ENCODE measurements at places on chromosomes 1 and 21.

GRCh38 chr21:40383951-40384350, 463.0 kb downstream of the DSCAM start:
- DNase-seq: no peak

DNA sequence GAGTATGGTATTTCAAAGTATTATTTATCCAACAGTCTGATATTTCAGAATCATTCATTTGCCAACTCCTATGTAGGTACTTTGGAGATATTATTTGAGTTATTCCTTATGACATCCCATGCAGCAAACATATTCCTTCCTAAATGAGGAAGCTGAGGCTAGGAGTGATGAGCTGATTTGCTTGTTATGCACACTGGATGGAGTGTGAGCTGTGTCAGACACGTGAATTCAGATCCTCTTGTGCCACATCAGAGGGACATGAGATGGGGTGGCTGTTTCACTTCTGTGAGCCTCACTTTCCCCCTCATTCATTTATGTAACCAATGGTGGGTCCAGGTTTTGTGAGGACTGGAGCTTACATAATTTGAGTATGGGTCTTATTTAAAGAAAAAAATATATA, 215.9 kb downstream of the DISC1 start:
- DNase-seq: no peak

DNA sequence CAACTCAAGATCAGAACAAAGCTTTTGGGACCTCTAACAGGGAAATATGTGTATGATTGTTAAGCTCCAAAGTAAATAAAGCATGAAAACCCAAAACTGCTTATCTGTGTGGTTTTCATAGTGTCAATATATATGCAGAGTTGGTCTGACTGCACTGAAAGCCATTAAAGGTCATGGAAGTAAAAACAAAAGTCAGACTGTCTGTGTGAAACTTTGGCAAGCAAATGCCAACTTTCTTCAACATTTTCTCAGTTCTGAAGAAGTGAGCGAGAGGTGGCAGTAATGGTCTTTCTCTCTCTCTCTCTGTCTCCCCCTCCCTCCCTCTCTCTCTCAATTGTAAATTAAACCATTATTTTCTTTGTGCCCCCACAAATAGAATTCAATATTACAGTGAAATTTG, 100.1 kb upstream of the S1PR1 start:
- DNase-seq: no peak

- no peak for DNase-seq
These were observed 181.4 kb downstream of the NRIP1 start for GRCh38 chr21:14883351-14883750.

DNA sequence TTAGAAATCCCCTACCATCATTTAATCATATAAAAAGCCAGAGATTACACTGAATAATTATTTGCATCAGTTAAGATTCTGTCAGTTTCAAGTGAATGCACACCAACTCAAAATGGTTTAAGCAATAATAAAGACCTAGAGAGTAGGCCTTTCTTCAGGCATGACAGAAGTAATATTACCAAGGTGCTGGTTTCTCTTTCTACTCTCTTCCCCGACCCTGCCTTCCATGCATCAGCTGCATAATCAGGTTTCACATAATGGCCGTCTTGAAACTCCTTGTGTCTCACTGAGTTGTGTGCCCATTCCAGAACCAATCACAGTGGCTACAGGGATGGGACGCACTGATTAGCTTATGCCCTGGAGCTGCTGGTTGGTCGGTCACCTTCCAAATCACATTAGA, 103.5 kb upstream of the SERTAD4 start:
- DNase-seq: no peak

GRCh38 chr1:112344754-112345423, 51.1 kb upstream of the CTTNBP2NL start:
- DNase-seq: no peak

GRCh38 chr1:53593758-53594380, 134.7 kb downstream of the DMRTB1 start:
- DNase-seq: no peak

DNA sequence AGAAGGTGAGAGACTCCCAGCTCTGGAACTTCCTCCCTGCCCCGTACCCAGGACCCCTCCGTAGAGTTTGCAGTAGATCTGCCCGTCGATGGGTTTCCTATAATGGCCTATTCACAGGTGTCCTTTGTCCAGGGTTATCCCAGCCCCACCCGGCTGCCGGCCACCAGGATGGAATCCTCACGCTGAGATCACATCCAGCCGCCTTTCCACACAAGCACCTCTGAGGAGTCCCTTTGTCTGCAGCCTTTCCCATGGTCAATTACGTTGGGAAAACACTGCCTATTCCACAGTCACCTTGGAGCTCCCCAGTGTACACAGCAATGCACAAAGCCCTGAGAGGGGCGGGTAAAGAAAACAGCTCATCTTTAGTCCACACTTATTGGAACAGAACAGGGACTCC, 190.0 kb upstream of the EDN2 start:
- DNase-seq: no peak

All from NB4 (cell line).